ENCODE measurements at places on chromosomes 16 and 17.

DNA sequence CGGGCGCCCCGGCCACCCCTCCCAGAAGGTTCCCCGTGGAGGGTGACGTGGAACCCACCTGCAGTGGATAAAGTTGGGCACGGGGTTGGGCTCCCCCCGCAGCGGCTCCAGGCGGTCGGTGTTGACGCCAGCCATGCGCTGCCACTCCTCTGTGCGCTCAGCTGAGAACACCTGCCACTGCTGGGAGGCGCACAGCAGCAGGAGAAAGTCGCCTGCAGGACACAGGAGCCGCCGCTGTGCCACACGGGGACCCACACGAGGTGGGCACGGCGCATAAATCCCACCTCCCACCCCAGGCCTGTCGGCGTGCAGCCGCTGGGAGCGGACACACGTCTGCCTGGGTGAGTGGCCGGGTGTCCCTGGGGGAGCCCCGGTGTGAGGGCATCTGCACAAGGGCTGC, 20.7 kb downstream of the CTU2 start:
- DNase-seq = no peak

DNA sequence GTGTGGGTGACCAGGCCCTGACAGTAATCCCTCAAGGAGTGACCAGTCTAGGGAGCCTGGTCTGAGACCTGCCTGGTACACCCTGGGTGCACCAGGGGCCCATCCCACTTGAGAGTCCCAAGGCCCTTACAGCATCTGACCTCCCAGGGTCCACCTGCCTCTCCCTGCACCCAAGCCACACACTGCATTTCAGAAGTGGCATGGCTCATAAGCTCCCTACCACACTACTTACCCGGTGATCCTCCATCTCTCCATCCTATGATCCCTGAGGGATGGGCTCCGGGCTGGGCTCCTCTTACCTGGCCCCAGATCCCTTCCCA, 40.6 kb downstream of the LGALS9 start:
- DNase-seq = no peak

GRCh38 chr17:57955183-57955931, at the start of gene CUEDC1:
Gene CUEDC1 (minus strand): TSS chr17:57955412. CDS start chr17:57885564, 69,848 bp downstream.
- no peak for DNase-seq

- DNase-seq = peak; percentile 87
These were observed 22.8 kb downstream of the OMG start for GRCh38 chr17:31274252-31274651.

- DNase-seq = no peak
These were observed 241.3 kb upstream of the TBX2 start for GRCh38 chr17:61158376-61158775.
